ENCODE measurements at places on chromosomes 5 and 9.

- DNase-seq, result no peak
These were observed 2.8 kb upstream of the ADAMTS12 start for GRCh38 chr5:33894566-33894965.

DNA sequence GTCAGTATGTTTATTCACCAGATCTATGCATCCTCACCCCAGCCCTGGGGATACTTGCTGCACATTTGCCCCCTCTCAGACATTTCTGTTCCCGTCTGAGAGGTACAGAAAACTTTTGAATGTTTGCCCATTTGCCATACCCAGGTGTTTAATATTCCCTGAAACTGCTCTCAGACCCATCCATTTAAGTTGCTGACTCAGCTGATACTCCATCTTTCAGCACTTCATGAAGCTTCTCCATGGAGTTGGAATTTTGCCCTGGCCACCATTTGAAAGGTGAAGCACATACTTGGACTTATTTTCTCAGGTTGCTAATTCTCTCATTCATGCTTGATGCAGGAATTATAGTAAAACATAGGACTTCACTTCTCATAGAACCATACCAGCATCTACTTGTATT lies 203.9 kb upstream of the OR13F1 start:
- DNase-seq, result no peak

- no peak for DNase-seq
These were observed 198.7 kb downstream of the SEMA6A start for GRCh38 chr5:116375926-116376325.

DNA sequence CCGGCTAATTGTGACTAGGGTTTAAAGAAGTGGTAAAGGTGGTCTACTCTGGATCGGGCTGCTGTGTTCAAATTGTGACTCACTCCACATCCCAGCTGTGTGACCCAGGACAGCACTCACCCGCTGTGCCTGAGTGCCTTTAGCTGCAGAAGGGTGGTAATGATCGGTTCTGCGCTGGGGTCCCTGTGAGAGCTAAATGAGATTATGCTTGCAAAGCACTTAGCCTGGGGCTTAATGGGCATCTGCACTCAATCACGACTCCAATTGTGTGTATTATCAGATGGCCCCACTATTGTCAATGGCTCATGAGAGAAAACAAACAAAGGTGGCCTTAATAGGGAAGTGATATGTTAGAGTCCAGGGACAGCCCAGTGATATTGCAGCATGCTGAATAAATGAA lies 25.1 kb upstream of the TBC1D2 start:
- DNase-seq, result no peak

- no peak for DNase-seq
These were observed 128.4 kb upstream of the IER5L start for GRCh38 chr9:129306318-129306973.

DNA sequence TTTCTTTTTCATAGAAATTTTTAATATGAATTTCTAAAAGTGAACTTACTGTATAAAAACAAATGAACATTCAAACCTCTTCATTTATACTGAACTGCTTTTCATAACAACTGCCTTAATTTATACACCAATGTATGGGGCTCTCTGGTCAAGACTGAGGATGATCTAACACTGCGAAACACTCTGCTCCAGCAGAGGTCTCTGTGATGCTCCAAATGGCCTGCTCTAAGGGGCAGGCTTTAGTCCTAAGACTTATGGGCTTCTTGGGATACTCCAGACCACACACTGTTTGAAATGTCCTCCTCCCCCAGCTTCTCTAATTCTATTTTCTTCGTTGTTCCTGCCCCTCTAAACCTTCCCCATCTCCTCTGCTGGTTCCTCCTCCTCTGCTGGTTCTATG lies 58.5 kb downstream of the LIFR start:
- no peak for DNase-seq

GRCh38 chr5:113283558-113283957 lies 151.2 kb downstream of the TSSK1B start:
- DNase-seq, result no peak

GRCh38 chr5:8845296-8845695 lies 700.6 kb downstream of the SEMA5A start:
- no peak for DNase-seq

DNA sequence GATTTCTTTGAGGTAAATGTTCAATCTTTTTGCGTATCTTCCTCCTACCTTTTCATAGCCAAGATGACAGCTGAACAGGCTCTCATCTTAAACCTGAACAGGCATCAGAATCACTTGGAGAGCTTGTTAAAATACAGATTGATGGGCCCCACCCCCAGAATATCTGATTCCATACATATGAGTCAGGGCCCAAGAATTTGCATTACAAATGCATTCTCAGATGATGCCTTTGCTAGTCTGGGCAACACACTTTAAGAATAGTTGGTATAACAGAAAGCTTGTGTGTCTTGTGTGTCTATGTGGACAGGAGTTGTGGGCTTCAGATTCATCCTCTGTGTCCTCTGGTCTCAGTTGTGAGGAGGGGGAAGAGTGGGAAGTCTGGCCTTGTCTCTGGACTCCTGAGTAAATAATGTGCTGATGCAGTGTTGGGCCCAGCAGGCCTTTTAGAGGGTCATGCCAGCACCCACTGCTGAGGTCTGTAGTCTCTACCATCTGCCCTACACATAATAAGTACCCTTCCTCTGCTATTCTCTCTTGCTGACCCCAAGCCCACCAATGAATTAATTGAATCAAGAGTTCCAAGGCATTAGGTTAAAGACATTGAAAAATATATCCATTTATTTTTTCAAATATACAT lies 43.1 kb downstream of the PTCD2 start:
- no peak for DNase-seq

- DNase-seq, result no peak
These were observed 71.9 kb upstream of the SLCO6A1 start for GRCh38 chr5:102570747-102571146.

DNA sequence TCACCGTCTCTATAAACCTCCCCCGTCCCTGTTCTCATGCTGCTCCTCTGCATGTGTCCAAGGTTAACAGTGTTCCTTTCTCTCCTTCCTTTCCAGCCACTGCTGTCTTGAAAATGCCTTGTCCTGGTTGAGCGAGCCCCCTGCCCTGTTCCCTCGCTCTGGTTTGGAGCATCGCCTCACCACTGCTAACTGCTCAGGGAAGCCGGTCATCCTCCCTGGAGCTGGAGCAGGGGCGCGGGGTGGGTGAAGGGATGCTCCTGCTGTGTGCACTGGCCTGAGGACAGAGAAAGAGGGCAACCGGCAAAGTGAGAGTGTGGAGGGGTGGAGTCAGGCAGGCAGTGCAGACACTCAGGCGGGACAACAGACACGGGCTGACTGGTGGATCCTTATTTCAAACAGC lies 19.4 kb downstream of the UBE2QL1 start:
- DNase-seq, result no peak

DNA sequence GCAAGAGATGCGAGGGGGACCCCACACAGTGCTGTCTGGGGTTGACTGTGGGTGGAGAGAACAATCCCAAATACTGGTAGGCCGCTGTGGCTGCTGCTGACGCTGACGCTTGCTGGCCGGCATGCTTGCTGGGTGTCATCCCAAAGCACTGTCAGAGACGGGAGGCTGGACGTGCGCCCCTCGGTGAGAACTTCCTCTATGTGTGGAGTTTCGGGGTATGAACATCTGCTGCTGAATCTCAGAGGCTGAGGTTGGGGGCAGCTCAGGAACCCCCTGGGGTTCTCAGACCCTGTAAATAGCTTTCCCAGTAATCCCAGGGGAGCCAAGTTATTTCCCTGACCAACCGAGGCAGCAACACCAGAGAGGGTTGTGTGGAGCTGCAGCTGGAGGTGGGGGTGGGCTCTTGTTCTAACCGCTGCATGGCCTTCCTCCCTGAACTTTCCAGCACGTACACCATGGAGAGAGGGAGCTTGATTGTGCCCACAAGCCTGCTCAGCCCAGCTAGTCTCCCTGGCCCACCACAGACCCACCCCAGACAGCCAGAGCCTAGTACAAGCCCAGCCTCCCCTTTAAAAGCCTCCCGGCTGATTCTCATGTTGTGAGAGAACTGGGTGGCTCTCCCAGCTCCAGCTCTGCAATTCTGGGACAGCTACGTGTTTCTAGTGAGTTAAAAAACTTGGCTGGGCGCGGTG lies 21.8 kb upstream of the SLC12A7 start:
- DNase-seq, result no peak
